GM20000 (cell line): ENCODE measurements at places on chromosomes 7 and 10.

GRCh38 chr7:33807779-33808482, 97.4 kb upstream of the BMPER start:
- no peak for DNase-seq

DNA sequence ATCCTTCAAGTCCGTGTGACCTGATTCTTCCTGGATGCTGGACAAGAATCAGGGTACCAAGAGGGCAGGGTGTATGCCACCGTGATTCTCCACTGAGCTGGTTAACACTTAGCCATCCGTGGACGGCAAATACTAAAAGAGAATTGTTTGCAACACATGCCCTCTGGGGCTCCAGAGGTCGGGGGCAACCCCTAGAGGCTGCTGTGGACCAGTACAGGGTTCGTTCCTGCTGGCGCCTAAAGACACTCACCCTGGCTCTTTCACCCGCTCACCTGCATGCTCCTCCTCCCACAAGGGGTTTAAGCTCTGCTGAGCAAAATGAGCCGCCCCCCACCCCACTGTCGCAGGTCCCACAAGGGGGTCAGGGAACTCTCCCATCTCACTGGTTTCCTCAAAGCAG, 148.7 kb upstream of the ITGB1 start:
- no peak for DNase-seq

- no peak for DNase-seq
These were observed 453.7 kb downstream of the SDK1 start for GRCh38 chr7:3754493-3755341.

- no peak for DNase-seq
These were observed 43.2 kb downstream of the CCDC7 start for GRCh38 chr10:32489158-32489557.

DNA sequence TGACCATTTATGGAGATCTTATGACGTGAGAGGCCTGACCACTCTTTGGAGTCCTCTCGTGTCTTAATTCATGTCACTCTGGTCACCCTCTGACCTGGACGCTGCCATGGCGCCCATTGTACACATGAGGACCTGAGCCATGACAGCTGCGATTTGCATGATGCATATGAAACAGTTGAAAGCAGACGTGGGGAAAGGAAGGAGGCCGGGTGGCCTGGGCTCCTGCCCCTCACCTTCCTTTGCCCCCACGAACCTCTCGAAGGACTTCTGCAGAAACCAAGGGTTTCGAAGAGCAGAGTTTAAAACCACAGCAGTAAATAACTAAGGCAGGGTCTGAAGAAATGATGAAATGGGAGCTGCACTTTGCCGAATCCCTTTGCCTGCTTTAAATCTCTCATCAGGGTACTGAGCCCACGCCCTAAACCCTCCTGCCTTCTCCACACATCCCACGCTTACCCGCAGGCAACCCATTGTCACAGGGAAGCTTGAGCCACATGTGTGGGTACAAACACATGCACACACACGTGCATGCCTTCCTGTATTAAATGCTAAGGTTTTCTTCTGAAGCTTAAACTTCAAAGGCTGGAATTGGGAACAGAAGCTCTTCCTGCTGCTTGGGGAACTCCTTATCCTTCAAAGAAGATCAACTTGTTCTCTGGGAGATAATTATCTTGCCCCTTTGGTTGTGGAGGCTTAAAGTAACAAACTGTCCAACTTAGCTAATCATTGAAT, 11.7 kb upstream of the CALML3 start:
- no peak for DNase-seq

DNA sequence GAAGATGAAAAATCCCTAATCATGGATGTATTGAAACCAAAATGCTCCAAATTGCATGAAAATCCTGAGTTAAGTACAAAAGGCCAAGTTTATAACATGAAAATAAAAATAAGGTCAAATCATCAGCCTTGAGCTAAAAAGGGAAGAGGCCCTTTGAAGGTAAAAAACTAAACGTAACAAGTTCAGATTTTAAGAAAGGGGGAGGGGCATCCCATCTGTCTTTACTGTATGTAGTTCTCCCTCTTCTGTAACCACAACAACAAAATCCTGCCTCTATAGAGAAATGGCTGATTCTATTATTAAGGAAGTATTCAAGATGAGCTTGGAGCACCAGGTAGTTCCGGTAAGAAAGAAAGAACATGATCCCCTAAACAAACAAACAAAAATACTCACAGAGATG, 64.7 kb downstream of the TPK1 start:
- DNase-seq = no peak

DNA sequence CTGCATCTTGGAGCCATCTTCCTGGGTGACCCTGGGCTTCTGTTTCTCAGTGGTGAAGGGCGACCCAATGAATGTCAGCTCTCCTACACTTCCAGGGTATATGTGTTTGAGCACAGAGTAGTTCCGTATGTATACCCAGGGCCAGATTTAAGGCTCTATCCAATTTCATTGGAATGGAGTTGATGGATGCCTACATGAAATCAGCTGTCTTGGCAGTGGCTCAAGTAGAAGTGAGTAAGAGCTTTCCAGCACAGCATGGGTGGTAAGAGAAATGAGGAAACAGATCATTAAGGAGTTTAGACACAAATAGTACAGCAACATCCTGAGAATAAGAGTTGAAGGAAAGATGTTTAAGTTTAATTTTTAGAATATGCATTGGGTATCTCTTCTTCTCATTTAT, 433.0 kb downstream of the PAXIP1 start:
- no peak for DNase-seq

- DNase-seq = no peak
These were observed 232.3 kb upstream of the GLI3 start for GRCh38 chr7:42469341-42469740.

- no peak for DNase-seq
These were observed 29.4 kb downstream of the ZRANB1 start for GRCh38 chr10:124971276-124971675.
